ENCODE measurements at places on chromosomes 3 and 15.

DNA sequence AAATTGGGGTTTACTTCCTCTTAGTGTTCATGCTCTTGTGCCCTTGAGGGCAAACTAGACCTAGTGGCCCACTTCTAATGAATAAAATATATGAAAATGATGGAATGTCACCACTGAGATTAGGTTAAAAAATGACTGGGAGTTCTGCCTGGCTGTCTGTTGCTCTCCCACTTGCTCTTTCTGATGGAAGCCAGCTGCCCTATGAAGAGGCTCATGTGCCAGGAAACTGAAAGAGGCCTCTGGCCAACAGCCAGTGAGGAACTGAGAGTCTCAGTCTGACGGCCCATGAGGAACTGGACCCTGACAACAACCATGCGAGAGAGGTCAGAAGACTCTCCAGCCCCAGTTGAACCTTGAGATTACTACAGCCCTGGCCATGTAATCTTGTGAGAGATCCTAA lies 107.1 kb upstream of the FHIT start:
- DNase-seq, result no peak

DNA sequence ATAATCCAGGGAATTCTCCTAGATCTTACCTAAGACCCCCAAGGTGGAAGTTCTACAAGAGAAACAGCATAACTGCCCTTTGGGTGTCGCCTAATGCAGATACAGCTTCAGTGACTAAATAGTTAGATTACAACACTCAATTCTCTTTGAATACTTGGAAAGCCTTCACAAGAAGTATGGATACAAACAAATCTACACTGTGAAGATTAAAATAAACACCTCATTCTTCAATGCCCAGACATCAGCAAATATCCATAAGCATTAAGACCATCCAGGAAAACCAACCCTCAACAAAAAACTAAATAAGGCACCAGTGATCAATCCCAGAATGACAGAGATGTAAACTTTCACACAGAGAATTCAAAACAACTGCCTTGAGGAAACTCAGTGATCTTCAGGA lies 963.2 kb downstream of the PLOD2 start:
- DNase-seq, result no peak

GRCh38 chr3:7447197-7447769 lies 586.4 kb downstream of the GRM7 start:
- DNase-seq, result no peak

DNA sequence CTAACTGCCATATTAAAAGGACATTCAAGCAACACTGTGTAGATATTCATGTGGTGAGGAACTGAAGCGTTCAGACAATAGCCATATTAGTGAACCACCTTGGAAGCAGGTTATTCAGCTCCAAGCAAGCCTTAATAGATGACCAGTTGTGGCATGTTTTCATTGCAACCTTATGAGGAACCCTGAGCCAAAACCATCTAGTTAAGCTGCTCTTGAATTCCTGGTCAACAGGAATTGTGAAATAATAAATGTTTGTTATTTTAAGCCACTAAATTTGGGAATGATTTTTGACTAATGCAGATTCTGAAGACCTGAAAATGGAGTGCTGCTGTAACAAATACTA lies 73.0 kb downstream of the SPRED1 start:
- no peak for DNase-seq

DNA sequence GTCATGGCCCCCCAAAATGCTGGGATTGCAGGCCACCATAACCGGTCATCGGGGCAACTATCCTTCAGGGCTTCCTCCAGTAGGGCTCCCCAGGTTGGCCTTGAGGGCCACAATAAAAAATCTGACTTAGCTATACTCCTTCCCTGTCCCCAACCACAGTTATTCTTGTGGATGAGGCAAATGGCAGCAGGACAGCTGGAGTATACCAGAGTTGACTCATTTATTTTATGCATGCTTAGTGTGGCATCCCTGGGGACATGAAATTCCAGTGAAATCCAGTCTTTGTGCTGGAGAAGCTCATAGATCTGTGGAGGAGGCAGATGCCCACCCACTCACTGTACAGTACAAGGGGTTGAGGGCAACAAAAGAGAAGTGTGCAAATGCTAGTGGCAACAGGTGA lies 109.5 kb downstream of the RORA start:
- no peak for DNase-seq

DNA sequence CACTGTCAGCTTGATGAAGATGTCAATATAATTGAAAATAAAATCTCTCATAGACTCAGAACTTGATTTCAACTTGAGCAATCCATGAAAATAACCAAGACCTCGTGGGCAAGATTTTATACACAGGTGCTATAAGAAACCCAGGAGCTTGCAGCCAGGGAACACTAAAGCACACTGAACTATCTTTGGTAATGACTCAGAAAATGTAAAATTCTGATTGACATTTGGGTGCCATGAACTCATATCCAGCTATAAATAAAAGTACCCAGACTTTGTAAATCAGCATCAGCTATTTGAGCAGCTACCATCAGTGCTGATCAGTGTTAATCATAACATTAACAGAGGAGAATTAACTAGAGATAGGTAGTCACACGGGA lies 61.5 kb downstream of the PLCH1 start:
- no peak for DNase-seq

All from Karpas-422 (cell line).